T-helper 1 cell (primary cell): ENCODE measurements at places on chromosomes 2 and 18.

DNA sequence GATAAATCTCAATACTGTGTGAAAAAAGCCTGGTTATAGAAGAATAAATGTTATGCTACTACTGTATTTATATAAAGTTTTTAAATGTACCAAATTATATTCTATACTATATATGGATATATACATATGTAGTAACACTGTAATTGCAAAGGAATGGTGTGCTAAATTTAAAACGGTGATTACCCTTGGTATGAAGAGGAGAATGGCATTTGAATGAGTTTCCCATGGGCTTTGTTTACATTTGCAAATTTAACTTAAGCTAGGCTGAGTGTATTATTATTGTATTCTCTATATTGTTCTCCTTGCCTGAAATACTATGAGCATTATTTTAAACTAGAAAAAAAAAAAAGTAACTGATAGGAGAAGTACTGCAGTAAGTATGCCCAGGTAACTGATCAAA lies 4.7 kb upstream of the SP3 start:
- DNase-seq: no peak

- no peak for DNase-seq
These were observed 91.1 kb downstream of the INHBB start for GRCh38 chr2:120436885-120437603.

DNA sequence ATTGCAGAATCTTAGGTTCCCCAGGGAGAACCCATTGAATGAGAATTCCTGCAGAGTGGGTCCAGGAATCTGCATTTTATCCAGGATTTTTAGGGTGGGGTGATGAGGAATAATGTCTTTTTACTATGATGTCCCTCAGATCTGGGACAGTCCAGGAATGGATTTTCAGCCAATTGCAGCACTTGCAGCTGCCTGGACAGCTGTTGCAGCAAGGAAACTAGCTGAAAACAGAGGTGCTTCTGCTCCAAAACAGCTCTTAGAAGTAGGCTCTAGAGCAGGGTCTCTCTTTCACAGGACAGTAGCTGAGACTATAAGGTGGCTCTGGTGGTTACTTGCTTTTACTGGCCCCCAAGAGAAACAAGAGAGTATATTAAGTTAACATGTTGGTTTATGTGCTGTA lies 9.1 kb downstream of the GLI2 start:
- no peak for DNase-seq

GRCh38 chr2:95069465-95069864 lies 44.0 kb downstream of the MAL start:
- no peak for DNase-seq

- no peak for DNase-seq
These were observed 61.1 kb downstream of the HK2 start for GRCh38 chr2:74895001-74895400.

- no peak for DNase-seq
These were observed 3.3 kb upstream of the RNF152 start for GRCh38 chr18:61896118-61896517.

- DNase-seq: no peak
These were observed 113.0 kb upstream of the MAPRE2 start for GRCh38 chr18:34928088-34928753.

DNA sequence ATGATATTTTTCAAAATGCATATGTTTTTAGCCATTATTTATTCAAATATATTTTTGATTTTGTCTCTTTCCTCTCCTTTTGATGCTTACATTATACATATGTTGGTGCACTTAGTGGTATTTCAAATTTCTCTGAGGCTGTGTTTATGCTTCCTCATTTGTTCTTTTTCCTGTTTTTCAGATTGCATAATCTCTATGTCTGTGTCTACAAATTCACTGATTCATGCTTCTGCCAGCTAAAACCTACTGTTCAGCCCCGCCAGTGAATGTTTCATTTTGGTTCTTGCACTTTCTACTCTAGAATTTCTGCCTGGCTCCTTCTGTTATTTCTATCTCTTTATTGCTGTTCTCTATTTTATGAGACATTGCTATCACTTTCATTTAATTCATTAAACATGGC lies 951.7 kb upstream of the CNTNAP5 start:
- DNase-seq: no peak

DNA sequence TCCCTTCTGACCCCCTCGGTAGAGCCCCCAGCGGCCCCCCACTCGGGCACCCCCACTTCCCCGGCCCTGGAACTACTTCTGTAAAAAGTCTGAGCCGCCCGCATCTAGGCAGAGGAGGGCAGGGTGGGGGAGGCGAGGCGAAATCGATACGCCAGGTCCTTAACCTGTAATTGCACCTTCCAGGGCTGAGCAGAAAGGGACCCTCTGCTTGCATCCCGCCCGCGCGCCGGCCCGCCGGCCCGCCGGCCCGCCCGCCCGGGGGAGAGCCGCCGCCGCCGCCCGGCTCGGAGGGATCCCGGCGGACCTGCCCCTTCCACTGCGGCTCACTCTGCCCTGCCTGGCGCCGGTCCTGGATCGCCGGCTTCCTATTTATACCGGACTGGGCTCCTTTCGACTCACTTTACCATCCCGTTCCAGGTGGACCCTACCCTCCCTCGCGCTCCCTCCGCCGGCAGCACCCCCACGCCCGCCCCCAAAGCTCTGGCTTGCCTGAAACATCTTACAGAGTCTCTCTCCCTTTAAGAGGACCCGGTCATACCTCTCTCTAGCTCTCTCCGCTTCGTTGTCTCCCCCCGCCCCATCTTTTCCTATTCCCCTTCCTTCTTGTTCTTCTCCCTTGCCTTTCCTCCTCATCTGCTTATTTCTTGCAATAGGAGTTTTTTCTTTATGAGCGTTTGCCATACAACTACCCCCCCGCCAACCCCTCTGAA lies 797 bp downstream of the KLHL14 start:
- DNase-seq: no peak

DNA sequence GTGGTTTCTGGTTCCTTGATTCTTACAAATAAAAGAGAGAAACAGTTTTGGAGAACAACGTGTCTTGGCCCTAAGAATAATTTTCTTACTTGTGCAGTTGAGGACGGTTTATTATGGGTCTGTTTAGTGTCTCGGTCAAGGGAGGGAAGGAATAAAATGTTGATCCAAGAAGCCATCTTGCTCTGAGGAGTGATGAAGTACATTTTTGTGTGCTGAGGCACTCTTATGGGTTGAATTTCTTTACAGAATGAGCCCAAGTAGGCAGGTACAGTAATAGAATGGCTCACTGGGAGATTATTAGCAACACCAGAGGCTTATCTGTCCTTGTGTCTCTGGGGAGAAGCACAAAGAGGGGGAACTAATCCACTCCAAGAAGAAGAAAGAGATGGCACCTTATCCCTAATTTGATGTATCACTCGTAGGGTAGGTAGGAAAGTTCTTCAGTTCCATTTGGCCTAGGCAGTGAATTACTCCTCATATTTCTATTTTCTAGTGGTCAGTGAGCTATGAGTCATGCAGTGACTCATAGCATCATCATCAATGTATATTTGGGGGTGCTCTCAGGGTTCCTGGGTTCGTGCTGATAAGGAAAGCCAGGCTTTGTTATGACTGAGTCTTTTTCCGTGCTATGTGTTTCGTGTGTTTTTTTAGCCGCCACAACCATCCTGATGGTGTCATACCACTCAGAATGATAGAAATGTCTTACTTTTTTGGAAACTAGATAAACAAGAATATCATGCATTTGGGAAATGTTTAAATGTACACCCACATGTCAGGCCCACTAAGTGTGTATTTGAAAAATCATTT lies 250.1 kb upstream of the CTAGE1 start:
- no peak for DNase-seq

- no peak for DNase-seq
These were observed 52.3 kb upstream of the ROCK1 start for GRCh38 chr18:21163647-21164547.

DNA sequence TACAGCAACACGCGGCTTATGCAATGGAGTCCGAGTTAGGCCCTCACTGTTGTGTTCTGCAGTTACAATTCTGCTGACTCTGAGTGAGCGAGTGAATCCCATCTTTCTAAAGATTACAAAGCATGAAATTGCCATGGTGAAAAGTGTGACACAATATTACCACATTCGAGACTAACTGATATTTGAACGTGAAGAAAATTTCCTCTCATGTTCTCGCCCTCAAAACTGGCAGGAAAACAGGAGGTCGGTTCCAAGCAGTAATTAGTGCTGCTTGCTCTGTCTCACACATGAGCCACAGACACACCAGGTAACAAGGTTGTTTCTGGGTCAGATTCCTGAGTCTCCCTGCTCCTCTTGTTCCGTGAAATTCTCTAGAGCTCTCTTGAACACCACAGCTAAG lies 93.7 kb upstream of the RIOK3 start:
- DNase-seq: no peak

DNA sequence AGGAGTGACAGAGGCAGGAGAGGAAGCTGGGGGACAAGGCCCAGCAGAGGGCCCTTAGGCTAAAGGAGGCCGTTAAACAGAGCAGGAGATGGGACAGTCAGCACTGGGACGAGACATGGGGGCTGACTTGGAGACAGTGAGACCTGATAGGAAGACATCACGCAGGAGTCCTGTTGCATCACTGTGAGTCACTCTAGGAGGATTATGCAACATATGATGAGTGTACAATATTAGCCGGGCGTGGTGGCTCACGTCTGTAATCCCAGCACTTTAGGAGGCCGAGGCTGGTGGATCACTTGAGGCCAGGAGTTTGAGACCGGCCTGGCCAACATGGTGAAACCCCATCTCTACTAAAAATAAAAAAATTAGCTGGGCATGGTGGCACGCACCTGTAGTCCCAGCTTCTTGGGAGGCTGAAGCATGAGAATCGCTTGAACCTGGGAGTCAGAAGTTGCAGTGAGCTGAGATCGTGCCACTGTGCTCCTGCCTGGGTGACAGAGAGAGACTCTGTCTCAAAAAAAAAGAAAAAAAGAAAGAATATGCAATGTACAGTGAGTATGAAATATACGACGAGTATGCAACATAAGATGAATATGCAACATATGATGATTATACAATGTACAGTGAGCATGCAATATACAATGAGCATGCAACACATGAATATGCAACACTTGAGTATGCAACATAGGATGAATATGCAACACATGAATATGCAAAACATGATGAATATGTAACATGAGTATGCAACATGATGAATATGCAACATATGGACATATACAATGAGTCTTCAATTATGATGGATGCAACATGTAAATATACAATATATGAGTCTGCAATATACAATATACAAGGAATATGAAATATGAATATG lies 83.3 kb upstream of the ID2 start:
- DNase-seq: no peak
